ENCODE measurements at places on chromosomes 13 and 19.
A peak's percentile ranks its signal among the peaks of the same experiment; 100 is the strongest.

- DNase-seq: peak; percentile 87
Observed at GRCh38 chr19:32287811-32288227, 57.6 kb upstream of the ZNF507 start.

DNA sequence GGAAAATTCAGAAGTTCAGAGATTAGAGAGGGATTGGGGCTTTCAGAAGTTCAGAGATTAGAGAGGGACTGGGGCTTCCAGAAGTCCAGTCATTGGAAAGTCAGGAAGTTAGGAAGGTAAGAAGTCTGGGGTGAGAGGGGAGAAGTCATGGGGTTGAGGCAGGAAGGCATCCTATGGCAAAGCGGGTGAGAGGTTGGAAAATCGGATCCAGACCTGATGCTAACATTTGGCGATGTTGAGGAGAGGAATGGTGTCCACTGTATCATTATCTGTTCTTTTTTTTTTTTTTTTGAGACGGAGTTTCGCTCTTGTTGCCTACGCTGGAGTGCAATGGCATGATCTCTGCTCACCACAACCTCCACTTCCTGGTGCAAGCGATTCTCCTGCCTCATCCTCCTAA lies 11.1 kb downstream of the SYT3 start:
- DNase-seq: no peak

DNA sequence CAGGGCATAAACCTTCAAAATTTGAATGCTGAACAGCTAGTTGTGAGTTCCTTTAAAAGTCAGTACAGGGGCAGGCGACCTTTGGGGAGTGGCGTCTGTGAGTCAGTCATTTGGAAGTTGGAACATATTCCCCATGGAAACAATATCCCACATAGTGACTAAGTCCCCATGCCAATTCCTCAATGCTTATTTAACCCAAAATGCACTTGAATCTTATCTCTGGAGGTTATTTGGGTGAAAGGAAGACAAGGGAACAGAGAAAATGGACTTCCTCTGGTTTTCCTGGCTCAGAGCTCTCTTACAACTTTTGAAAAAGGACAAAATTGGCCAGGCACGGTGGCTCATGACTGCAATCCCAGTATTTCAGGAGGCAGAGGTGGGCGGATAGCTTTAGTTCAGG lies 479.2 kb upstream of the NBEA start:
- DNase-seq: no peak

DNA sequence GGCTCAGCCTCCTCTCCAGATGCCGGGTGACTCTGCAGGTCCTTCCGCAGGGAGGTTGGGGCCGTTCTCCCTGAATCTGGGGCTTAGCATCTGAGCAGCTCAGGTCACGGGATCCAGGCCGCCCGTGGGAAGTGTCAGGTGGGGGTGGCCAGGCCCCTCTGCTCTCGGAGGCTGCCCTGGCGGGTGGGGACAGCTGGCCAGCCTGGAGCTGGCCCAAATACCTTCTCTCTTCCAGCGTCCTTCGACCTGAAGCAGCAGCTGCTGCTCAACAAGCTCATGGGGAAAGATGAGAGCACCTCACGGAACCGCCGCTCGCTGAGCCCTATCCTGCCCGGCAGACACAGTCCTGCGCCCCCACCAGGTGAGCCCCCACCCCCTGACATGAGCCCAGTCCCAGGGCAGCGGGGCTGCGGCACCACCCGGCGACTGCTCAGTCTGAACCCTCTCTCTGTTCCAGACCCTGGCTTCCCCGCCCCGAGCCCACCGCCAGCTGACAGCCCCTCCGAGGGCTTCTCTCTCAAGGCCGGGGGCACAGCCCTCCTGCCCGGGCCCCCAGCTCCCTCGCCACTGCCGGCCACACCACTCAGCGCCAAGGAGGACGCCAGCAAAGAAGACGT lies 19.1 kb downstream of the PEX11G start:
- no peak for DNase-seq

DNA sequence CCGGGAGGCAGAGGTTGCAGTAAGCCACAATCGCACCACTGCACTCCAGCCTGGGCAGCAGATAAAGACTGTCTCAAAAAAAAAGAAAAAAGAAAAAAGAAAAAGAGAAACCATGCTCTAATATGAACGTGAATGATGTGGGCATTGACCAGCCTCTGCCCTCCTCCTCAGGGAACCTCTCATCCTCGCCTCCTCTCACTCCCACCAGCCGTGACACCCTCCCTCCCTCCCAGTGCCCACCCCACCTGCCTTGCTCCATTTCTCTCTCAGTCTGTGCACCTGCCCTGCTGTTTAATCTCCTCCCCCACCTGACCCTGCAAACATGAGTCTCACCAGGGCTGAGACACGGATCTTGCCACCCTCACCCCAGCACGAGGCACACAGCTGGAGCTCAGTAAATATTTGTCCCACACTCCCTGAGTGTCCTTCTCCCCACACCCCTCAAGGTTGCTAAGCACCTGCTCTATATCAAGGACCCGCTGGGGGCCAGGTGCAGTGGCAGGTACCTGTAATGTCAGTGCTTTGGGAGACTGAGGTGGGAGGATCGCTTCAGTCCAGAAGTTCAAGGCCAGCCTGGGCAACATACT lies 7.5 kb upstream of the BCAT2 start:
- peak; percentile 34 for DNase-seq

- DNase-seq: no peak
Observed at GRCh38 chr19:21970466-21970865, 40.3 kb downstream of the ZNF208 start.

DNA sequence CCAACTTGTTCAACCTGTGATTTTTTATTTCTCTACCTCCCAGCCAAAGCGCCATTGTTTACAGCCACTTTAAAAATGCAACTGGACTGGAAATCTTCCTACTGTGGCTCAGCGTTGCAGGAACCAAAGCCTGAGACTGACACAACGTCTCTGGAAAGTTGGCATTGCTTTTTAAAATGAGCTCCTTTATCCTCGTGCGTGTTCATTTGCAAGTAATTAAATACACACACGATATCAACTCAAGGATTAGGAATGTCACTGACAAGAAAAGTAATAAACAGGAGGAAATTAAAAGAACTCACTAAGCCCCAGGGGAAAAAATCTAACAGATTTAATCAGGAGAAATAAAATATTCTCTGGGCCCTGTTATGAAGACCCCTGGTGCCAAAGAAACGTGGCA lies 184.6 kb upstream of the IRS2 start:
- no peak for DNase-seq

- no peak for DNase-seq
Observed at GRCh38 chr13:74795526-74795925, 661.3 kb upstream of the KLF12 start.

- DNase-seq: peak; percentile 86
Observed at GRCh38 chr13:21124852-21125251, 51.5 kb downstream of the SKA3 start.

GRCh38 chr13:33352041-33352440 lies 66.5 kb upstream of the STARD13 start:
- DNase-seq: no peak

DNA sequence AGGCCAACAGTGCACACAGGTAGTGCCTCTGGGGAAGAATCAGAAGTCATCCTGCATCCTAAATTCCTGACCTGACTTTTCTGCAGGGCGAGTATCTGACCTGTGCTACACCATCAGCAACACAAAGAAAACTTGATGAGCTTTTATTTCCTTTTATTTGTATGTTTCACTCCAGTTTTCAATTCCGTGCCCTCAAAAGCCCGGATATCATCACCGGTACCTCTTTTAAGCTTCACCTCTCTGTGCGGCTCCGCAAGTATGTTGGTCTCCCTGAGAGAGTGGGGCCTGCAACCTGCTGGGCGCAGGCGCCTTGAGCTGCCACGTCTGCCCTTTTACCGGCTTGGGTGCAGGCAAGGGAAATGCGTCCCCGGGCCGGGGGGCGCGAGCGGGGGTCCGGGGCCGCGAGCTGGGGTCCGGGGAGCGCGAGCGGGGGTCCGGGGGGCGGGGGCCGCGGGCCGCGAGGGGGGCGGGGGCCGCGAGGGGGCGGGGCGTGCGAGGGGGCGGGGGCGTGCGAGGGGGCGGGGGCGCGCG lies 4.3 kb upstream of the DUXA start:
- DNase-seq: peak; percentile 45

- DNase-seq: peak; percentile 80
Observed at GRCh38 chr13:98761126-98761985, 8.9 kb upstream of the SLC15A1 start.
